ENCODE measurements at places on chromosomes 4 and X. TPM values are rescaled to one million over a fixed set of nuclear protein-coding genes. Genes with fewer than 3 reads are reported as not detected.

- DNase-seq = no peak
Measured at GRCh38 chr4:107740950-107741701, 21.1 kb upstream of the PAPSS1 start.

- DNase-seq = no peak
Measured at GRCh38 chr4:160716551-160716950, 1447.2 kb downstream of the FSTL5 start.

The WDFY3 gene
- total RNA-seq = 0.60 TPM

The TRAM1L1 gene
- not detected for total RNA-seq

The MAGEA3 gene
- total RNA-seq = not detected

Data from CD4-positive, alpha-beta T cell (primary cell).